ENCODE measurements at places on chromosomes 6 and 20. TPM values are rescaled to one million over a fixed set of nuclear protein-coding genes. Genes with fewer than 3 reads are reported as not detected.

DNA sequence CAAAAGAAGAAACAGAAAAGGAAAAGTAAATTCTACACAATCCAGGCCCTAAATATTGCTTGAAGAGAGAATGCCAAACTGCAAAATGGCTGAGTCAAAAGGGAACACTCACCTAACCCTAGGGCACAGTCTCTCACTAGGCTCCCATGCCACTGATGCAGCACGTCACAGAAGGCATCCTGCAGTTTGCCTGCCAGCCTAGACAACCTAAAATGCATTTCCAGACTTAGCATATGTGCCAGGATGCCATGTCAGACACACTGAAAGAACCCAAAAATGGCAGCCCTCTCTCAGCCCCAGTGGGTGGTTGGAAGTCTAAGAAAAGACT is 10.6 kb upstream of the SIRPD start:
- H3K36me3 ChIP-seq: no peaks in the 10 kb centered on the region
- no peak for DNase-seq
- H3K4me3 ChIP-seq: no peak overlapping the region
- no peaks in the 10 kb centered on the region for H3K4me1 ChIP-seq
- H3K27ac ChIP-seq: no peak overlapping the region
- no peaks in the 10 kb centered on the region for H3K27me3 ChIP-seq

- no peaks in the 10 kb centered on the region for H3K36me3 ChIP-seq
- H3K4me1 ChIP-seq: no peaks in the 10 kb centered on the region
- H3K27ac ChIP-seq: no peak overlapping the region
- DNase-seq: no peak
Measured at GRCh38 chr20:7031222-7031621, 263.7 kb downstream of the BMP2 start.

Gene LBP
- 0.24 TPM for polyA plus RNA-seq

GRCh38 chr20:53291548-53291947 is 302.1 kb downstream of the ZNF217 start:
- H3K27me3 ChIP-seq: no peaks in the 10 kb centered on the region
- no peak overlapping the region for H3K4me3 ChIP-seq

DNA sequence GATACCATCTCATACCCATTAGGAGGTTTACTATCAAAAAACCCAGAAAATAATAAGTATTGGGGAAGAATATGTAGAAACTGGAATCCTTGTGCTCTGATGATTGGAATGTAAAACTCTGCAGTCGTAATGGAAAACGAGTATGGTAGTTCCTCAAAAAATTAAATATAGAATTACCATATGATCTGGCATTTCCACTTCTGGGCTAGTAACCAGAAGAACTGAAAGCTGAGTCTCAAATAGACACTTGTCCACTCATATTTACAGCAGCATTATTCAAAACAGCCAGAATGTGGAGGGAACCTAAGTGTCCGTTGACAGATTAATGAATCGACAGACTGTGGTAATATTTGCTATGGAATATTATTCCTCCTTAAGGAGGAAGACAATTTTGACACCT is 44.3 kb downstream of the FOXC1 start:
- no peaks in the 10 kb centered on the region for H3K27me3 ChIP-seq
- H3K36me3 ChIP-seq: no peaks in the 10 kb centered on the region
- no peak overlapping the region for H3K27ac ChIP-seq
- no peaks in the 10 kb centered on the region for H3K4me1 ChIP-seq
- no peak overlapping the region for H3K4me3 ChIP-seq

DNA sequence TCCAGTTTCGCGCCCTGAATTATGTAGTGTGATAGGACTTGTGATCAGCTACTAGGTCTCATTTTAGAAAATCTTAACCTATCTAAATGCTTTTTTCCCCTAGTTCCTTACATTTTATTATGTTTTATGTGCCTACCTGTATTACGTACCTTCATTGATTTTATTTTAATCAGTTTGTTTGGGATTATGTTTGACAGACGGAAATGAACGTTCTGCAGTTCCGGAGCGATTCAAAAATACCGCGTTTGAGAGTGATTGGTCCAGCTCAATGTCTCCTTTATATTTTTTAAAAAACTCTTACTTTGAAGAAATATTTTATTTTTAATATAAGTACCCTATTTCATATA is 114.3 kb upstream of the BTN3A2 start:
- no peak overlapping the region for H3K4me3 ChIP-seq
- no peaks in the 10 kb centered on the region for H3K4me1 ChIP-seq
- peak overlapping the region; percentile 90 for H3K27ac ChIP-seq
- no peaks in the 10 kb centered on the region for H3K36me3 ChIP-seq
- DNase-seq: no peak

- no peak for DNase-seq
- H3K27ac ChIP-seq: no peak overlapping the region
- no peaks in the 10 kb centered on the region for H3K36me3 ChIP-seq
- H3K27me3 ChIP-seq: no peaks in the 10 kb centered on the region
- no peaks in the 10 kb centered on the region for H3K4me1 ChIP-seq
- H3K4me3 ChIP-seq: no peak overlapping the region
Measured at GRCh38 chr20:51738877-51739447, 29.2 kb downstream of the ATP9A start.

Gene DTNBP1
- 5.6 TPM for polyA plus RNA-seq

- H3K27ac ChIP-seq: no peak overlapping the region
- H3K4me1 ChIP-seq: no peaks in the 10 kb centered on the region
- no peak for DNase-seq
Measured at GRCh38 chr6:37313723-37314486, 39.9 kb upstream of the RNF8 start.

Gene HTR1B
- polyA plus RNA-seq: 0.57 TPM

DNA sequence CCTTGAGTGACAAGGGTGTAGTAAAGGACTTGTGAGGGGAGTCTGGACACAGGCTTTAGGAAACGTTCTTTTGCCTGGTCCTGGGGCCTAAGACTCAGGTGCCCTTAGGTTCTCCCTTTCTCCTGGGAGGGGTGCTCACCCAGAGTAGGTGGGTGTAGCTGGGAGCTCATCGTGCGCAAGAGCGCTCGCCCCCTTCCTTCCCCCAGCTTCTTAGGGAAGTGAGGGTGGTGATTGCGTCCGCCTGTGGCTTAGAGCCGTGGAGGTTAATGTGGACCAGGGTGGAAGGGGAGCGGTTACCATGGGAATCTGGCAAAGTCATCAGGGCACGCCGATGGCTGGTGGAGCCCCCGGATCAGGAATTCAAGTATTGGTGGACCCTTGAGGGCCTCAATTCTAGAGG is 3.3 kb upstream of the AARS2 start:
- H3K4me1 ChIP-seq: peaks cover 11% of the 10 kb centered on the region
- H3K36me3 ChIP-seq: peaks cover 2% of the 10 kb centered on the region
- H3K27me3 ChIP-seq: peaks cover 7% of the 10 kb centered on the region
- no peak overlapping the region for H3K27ac ChIP-seq
- DNase-seq: no peak

Gene GGTLC1
- not detected for polyA plus RNA-seq

Gene IYD
- not detected for polyA plus RNA-seq

Gene TRIM31
- polyA plus RNA-seq: 0.13 TPM

- DNase-seq: no peak
- H3K4me1 ChIP-seq: no peaks in the 10 kb centered on the region
- H3K27me3 ChIP-seq: no peaks in the 10 kb centered on the region
- no peak overlapping the region for H3K4me3 ChIP-seq
Measured at GRCh38 chr6:158270389-158271127, 41.7 kb upstream of the TULP4 start.

Gene PRKN
- 2.9 TPM for polyA plus RNA-seq

- H3K4me1 ChIP-seq: no peaks in the 10 kb centered on the region
- DNase-seq: no peak
- H3K27me3 ChIP-seq: no peaks in the 10 kb centered on the region
- H3K4me3 ChIP-seq: no peak overlapping the region
- H3K36me3 ChIP-seq: no peaks in the 10 kb centered on the region
Measured at GRCh38 chr6:28425944-28426541, 17.2 kb downstream of the ZSCAN23 start.

DNA sequence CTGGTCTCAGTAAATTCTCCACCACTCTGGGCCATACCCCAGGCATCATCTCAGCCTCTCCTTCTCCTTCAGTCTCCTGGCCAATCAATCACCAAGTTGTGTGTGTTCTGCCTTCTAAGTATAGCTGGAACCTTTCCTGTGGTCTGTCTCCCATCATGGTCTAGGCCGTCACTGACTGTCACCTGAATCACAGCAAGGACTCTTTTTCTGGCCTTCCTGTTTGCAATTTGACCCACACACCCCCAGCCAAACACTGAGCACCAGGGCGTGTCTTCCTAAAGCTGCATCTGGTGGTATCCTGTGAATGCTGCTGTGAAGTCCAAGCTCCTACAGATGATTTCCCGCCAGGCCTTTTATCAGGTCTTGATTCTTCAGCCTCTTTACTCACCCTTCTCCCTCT is 52.6 kb upstream of the PRELID3B start:
- H3K36me3 ChIP-seq: no peaks in the 10 kb centered on the region
- DNase-seq: no peak
- no peaks in the 10 kb centered on the region for H3K4me1 ChIP-seq

- H3K4me3 ChIP-seq: no peak overlapping the region
- no peaks in the 10 kb centered on the region for H3K36me3 ChIP-seq
- no peaks in the 10 kb centered on the region for H3K4me1 ChIP-seq
- no peak overlapping the region for H3K27ac ChIP-seq
Measured at GRCh38 chr6:92125681-92126080, 1293.7 kb downstream of the EPHA7 start.

- H3K4me3 ChIP-seq: no peak overlapping the region
- no peaks in the 10 kb centered on the region for H3K27me3 ChIP-seq
- H3K4me1 ChIP-seq: peaks cover 26% of the 10 kb centered on the region
- peak overlapping the region; percentile 91 for H3K27ac ChIP-seq
- DNase-seq: peak; percentile 94
Measured at GRCh38 chr20:36527331-36528125, 13.8 kb upstream of the MYL9 start.

Gene STMND1
- polyA plus RNA-seq: not detected

- H3K4me1 ChIP-seq: no peaks in the 10 kb centered on the region
- H3K27me3 ChIP-seq: no peaks in the 10 kb centered on the region
- H3K36me3 ChIP-seq: no peaks in the 10 kb centered on the region
Measured at GRCh38 chr20:55805138-55805537, 200.2 kb downstream of the CBLN4 start.

DNA sequence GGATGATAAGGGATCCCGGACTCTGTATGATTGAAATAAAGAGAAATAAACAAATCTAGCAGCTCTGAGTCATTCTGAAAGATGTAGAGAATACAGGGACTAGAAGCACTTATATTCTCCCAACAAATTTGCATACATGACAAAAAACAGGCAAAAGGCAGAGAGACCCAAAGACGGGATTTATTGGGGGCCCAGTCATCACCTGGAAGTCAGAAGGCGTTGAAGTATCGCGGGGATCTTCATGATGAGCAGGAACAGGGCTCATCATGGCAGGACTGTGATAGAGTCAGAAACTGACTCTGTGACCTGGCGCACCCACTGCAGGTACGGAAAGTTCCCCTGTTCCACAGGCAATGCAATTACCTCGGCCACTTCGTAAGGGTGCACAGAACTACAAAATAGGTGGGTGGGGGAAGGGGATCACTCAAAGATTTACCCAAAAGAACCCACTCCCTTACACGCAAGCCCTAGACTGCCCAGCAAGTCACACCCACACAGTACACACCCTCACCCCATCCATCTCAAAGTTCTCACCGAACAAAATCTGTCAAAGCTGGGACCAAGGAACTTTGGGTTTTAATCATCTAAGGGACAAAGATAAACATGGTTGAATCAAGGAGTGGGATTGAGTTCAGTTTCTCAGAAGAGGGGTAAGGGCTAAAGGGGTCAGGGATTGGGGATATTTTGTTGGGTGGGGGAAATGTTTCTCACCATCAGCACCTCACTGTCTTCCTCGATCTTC is 1.4 kb downstream of the CUTA start:
- no peak overlapping the region for H3K4me3 ChIP-seq
- no peak for DNase-seq
- H3K4me1 ChIP-seq: peaks cover 57% of the 10 kb centered on the region

Measured in adrenal gland (tissue), 19 donors.